ENCODE measurements at places on chromosomes 5 and 9. TPM values are rescaled to one million over a fixed set of nuclear protein-coding genes. Genes with fewer than 3 reads are reported as not detected.

Gene IFNA2
- not detected for total RNA-seq

Gene PCDHGB3
- 9.7 TPM for total RNA-seq

Gene TMEM245
- 52.2 TPM for total RNA-seq

Gene HAND1
- total RNA-seq = not detected

- no peak overlapping the region for H3K27ac ChIP-seq
- H3K36me3 ChIP-seq = no peaks in the 10 kb centered on the region
- H3K4me1 ChIP-seq = no peaks in the 10 kb centered on the region
- no peaks in the 10 kb centered on the region for H3K27me3 ChIP-seq
Measured at GRCh38 chr5:23483090-23483489, 24.3 kb upstream of the PRDM9 start.

- DNase-seq = no peak
- no peaks in the 10 kb centered on the region for H3K4me1 ChIP-seq
- no peaks in the 10 kb centered on the region for H3K27me3 ChIP-seq
- no peak overlapping the region for H3K27ac ChIP-seq
Measured at GRCh38 chr9:120107138-120107537, 472.8 kb downstream of the CDK5RAP2 start.

GRCh38 chr9:70119786-70120185 lies 76.1 kb downstream of the MAMDC2 start:
- no peak overlapping the region for H3K27ac ChIP-seq
- no peaks in the 10 kb centered on the region for H3K36me3 ChIP-seq
- H3K4me1 ChIP-seq = peaks cover 11% of the 10 kb centered on the region
- no peak overlapping the region for H3K4me3 ChIP-seq

DNA sequence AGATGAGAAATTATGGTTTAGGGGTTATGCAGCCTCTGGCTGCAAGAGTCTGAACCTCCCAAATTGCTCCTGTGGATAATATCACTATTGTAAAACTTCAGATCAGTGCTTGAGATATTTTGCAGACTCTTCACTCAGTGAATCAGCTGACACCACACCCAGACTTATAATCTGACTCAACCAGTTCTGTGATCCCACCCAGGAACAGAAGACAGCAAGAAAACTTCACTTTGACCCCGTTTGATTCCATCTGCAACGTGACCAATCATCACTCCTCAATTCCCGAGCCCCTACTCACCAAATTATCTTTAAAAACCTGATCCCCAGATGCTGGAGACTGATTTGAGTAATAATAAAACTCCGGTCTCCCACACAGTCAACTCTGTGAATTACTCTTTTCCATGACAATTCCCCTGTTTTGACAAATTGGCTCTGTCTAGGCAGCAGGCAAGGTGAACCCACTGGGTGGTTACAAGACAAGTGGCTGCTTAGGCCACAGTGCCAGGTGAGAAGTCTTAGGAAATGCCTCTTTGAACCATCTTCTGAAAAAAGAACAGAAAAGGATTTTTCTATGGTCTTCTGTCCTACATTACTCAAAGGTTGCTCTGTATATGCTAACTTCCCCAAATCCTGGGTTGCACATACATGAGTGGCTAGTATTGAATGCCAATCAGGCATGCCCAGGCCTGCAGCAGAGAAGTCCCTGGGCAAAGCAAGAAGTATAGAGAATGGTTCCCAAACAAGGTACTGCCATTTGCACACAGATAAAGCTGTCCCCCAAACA lies 588.0 kb downstream of the PRELID2 start:
- no peak overlapping the region for H3K4me3 ChIP-seq
- H3K27me3 ChIP-seq = no peaks in the 10 kb centered on the region
- no peaks in the 10 kb centered on the region for H3K36me3 ChIP-seq
- no peak overlapping the region for H3K27ac ChIP-seq
- DNase-seq = no peak

GRCh38 chr5:31530541-31531265 lies 1.2 kb downstream of the DROSHA start:
- peak overlapping the region; percentile 87 for H3K4me3 ChIP-seq
- no peaks in the 10 kb centered on the region for H3K27me3 ChIP-seq
- H3K4me1 ChIP-seq = peaks cover 27% of the 10 kb centered on the region
- no peak overlapping the region for H3K27ac ChIP-seq
- H3K36me3 ChIP-seq = peaks cover 43% of the 10 kb centered on the region
- no peak for DNase-seq
